ENCODE measurements at places on chromosomes 1 and 21.

DNA sequence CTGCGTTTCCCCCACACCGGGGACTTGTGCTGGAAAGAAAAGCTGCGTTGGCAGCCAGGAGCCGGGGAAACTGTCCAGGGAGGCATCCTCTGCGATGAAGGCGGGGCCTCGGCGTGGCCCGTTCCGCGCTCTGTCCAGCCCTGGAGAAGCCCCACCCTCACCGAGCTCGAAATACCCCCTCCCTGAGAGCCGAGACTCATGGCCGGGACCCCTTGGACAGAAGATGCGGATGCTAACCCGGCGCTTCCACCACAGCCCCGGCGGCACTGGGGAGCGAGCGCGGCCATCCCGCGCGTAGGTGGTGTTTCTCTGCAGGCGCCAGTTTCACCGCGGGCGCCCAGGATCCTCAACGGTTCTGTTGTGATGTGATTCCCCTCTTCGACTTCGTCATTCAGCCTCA, 31.6 kb downstream of the PDE9A start:
- no peak for DNase-seq

- DNase-seq: no peak
Observed at GRCh38 chr1:229860926-229861325, 206.1 kb upstream of the GALNT2 start.

DNA sequence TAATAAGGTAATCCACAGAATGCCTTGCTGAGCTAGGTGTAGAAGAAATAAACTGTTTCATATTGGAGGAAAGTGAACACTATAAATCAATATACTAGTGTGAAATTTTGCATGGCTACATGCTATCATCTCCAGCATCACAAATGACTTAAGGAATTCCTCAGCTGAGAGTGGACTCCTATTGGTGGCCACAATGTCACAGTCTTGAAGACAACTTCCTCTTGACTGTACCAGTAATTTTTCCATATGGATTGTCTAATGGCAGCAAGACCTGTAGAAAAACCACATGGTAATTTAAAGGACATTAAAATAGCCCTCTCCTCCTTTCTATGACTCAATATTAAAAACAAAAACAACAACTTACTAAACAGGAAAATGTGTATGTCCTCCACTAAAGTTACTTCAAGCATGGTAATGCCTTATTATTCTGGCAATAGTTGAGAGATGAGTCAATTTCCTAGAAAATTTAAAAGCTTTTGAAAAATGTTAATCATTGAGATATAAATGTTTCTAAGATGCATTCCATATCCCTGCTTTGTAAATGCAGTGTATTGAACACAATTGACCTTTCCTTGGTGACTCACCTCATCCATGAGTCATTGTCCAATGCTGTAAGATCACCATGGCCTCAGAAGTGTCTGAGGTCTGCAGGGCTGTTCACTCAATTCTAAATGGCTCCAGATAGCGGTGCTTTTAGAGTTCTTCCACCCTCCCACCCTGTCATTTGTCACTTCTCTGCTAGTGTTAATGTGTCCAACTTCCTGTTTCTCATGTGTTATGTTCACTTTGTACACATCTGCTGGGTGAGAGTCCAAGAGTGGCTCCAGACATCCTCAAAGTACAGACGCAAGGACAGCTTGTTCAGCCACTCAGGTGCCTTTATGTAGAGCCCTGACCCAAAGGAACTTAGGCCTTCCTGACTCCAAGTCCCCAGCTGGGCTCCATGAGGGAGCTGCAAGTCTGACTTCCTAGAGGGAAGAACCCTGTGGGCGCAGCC, 32.8 kb upstream of the DNASE2B start:
- DNase-seq: peak; percentile 97

DNA sequence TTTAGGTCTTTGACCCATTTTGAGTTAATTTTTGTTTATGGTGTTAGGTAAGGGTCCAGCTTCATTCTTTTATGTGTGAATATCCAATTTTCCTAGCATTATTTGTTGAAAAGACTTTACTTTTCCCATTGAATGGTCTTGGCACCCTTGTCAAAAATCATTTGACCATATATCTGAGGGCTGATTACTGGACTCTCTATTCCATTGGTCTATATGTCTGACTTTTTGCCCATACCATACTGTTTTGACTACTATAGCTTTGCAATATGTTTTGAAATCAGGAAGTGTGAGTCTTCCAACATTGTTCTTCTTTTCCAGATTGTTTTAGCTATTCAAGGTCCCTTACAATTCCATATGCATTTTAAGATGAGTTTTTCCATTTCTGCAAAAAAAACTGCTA, 11.4 kb upstream of the CCSAP start:
- DNase-seq: no peak

- DNase-seq: no peak
Observed at GRCh38 chr21:33032434-33033047, 6.8 kb downstream of the OLIG2 start.

- DNase-seq: no peak
Observed at GRCh38 chr1:165532053-165532452, 11.7 kb upstream of the LRRC52 start.

DNA sequence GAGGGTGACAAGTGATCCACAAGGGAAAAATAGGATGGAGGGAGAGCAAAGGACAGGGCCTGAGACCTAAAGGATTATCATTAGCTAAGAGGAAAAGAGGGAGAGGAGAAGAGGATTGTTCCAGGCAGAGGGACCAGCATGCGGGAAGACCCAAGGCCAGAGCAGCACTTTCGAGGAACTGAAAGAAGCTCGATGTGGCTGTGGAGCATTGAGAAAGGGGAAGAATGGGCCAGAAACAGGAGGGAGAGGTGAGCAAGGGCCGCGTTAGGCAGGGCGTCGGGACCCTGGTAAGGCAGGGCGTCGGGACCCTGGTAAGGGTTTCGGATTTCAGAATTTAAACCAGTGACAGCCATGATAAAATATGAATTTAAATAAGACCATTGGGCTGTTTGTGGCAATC, 22.8 kb upstream of the CSF1 start:
- no peak for DNase-seq

- DNase-seq: no peak
Observed at GRCh38 chr21:34180826-34181359, 107.5 kb downstream of the MRPS6 start.

Data from fibroblast of the aortic adventitia (primary cell).